ENCODE measurements at places on chromosomes 12 and 14.

DNA sequence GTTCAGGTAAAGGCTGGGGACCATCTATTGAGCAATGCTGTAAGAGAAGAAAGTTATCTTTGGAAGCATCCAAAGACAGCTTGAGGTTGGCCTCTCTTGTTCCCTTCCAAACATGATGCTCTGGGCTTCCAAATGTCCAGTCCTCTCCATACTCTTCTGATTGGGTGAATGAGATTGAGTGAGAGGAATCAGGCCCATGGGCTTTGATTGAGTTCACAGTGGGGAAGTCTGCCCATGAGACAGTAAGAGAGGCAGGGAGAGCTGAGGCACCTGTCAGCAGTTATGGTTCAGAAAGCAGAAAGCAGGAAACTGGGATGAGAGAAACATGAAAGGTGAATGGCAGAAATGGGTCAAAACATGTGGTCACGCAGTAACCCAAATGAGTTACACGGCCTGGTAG, 1006.9 kb downstream of the VRK1 start:
- DNase-seq = no peak

- DNase-seq = no peak
Measured at GRCh38 chr12:131987552-131987951, 37.8 kb downstream of the EP400 start.

- DNase-seq = no peak
Measured at GRCh38 chr12:19901841-19902240, 462.5 kb downstream of the AEBP2 start.

DNA sequence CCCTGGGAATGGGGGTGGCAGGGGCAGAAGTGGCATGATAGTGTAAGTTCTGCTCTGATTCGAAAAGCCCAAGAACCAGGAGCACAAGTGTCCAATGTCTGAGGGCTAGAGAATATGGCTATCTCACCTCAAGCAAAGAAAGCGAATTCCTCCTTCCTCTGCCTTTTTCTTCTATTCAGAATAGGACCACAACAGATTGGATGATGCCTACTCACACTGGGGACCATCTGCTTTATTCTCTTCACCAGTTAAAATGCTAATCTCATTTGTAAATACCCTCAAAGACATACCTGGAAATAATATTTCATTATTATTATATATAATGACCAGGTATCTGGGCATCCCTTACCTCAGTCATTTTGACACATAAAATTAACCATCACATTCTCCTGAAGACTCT, 808.7 kb downstream of the NRXN3 start:
- no peak for DNase-seq

GRCh38 chr14:22412926-22413411, 176.1 kb downstream of the DAD1 start:
- DNase-seq = no peak

Data from NCI-H1105 treated with DMSO at 0.1 percent for 48 hours (cell line).